ENCODE measurements at places on chromosomes 13 and 19.

- no peak for DNase-seq
Measured at GRCh38 chr13:64688893-64689677, 2541.1 kb downstream of the PCDH9 start.

DNA sequence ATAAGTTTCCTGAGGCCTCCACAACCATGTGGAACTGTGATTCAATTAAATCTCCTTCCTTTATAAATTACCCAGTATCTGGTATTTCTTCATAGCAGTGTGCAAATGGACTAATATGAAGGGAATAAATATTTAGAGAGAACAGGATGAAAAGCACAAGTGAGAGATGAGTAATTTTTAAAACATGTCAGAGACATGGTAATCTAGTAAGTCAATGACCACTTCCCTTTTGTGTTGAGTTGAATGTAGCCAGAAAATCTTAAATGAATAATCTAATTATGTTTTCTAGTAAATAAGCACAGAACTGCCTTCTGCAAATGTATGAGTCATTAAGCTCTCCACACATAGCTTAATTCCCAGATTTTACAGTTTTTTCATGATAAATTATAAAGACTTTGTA, 524.1 kb upstream of the SLITRK5 start:
- DNase-seq = no peak

DNA sequence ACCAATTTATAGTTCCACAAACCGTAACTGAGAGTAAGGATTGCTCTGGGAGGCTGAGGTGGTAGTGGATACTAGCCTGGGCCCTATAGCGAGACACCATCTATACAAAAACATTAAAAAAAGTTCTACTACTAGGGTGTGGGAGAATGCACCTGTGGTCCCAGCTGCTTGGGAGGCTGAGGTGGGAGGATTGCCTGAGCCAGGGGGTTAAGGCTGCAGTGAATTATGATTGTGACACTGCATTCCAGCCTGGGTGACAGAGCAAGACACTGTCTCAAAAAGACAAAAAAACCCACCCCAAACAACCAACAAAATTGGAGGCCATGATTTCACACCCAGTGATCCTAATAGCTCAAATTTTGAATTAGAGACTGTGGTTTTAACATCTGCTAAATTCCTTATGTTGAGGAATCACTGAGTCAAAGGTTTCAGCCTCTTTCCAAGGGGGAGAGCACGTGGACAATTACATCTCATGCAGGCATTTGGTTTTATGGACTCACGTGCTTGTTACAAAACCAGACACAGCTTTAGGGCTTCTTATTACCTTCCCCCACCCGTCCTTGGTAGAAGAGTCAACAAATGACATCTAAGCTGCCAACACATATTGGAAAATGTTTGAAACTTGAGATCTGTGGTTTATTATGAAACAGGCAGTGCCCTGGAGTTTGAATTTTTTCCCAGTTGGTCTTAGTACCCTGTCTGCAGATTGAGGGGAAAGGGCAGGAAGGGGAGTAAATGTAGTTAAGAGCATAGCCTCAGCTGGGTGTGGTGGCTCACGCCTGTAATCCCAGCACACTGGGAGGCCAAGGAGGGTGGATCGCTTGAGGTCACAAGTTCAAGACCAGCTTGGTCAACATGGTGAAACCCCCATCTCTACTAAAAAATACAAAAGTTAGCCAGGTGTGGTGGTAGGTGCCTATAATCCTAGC, 18.5 kb downstream of the CYP2A6 start:
- DNase-seq = no peak

GRCh38 chr19:12921047-12921446, 2.0 kb upstream of the SYCE2 start:
- no peak for DNase-seq

- DNase-seq = no peak
Measured at GRCh38 chr19:45646345-45646698, 7.1 kb upstream of the EML2 start.

- peak; percentile 88 for DNase-seq
Measured at GRCh38 chr19:42132851-42133528, 744 bp upstream of the POU2F2 start.

DNA sequence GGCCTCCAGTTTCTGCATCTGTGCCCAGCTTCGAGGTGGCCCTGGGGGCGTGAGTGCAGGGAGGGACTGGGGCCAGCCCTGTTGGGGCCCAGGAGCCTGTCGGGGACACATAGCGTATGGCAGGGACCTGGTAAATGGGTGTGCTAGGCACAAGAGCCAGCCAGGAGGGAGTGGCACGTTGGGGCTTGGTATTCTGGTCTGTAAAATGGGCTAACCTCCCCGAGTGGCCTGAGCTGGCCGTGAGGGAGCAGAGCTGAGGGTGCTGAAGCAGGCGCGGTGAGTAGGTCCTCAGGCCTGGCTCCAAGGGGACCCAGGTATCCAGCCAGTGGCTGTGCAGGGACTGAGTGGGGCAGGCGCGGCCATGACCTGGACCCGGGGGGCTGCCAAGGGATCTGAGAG, 4.3 kb downstream of the PTOV1 start:
- no peak for DNase-seq

- DNase-seq = no peak
Measured at GRCh38 chr19:48698046-48698445, 2.3 kb downstream of the FUT2 start.

DNA sequence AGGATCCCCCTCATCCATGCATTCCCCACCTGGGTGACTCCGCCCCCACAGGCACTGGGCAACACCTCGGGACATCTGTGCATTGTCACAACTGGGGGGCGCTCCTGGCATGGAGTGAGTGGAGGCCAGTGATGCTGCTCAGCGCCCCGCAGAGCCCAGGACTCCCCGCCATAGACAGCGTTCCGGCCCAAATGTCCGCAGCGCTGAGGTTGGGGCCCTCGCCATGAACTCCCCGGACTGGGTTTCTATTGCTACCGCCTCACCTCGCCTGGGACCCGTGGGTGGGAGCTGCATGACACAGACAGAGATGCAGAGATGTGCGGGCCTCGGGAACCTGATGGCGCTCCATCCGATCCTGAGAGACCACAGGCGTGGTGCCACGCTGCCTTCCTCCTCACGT, 4.6 kb downstream of the FZR1 start:
- DNase-seq = no peak

- peak; percentile 83 for DNase-seq
Measured at GRCh38 chr13:27621366-27622101, at the start of gene POLR1D. Gene POLR1D (plus strand): TSS chr13:27621892. CDS start chr13:27621984, 92 bp downstream.

GRCh38 chr19:12924621-12925310, 5.7 kb upstream of the SYCE2 start:
- no peak for DNase-seq

DNA sequence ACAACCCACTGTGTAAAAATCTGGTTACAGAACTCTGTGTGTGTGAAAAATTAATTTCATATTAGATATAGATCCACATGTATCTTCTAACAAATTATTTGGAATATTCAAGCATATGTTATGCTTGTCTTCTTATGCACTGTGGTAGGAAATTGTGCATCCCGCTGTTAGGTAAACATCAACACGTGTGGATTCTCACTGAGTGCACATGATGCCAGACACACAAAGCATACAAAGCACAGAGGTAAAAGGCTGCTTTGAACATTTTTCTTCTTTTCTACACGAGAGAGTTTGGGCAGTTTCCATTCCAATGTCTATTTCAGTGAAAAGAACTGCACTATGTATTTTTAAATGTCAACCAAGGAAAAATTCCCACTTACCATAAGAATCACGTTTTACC, 354.9 kb downstream of the PCDH9 start:
- DNase-seq = no peak

DNA sequence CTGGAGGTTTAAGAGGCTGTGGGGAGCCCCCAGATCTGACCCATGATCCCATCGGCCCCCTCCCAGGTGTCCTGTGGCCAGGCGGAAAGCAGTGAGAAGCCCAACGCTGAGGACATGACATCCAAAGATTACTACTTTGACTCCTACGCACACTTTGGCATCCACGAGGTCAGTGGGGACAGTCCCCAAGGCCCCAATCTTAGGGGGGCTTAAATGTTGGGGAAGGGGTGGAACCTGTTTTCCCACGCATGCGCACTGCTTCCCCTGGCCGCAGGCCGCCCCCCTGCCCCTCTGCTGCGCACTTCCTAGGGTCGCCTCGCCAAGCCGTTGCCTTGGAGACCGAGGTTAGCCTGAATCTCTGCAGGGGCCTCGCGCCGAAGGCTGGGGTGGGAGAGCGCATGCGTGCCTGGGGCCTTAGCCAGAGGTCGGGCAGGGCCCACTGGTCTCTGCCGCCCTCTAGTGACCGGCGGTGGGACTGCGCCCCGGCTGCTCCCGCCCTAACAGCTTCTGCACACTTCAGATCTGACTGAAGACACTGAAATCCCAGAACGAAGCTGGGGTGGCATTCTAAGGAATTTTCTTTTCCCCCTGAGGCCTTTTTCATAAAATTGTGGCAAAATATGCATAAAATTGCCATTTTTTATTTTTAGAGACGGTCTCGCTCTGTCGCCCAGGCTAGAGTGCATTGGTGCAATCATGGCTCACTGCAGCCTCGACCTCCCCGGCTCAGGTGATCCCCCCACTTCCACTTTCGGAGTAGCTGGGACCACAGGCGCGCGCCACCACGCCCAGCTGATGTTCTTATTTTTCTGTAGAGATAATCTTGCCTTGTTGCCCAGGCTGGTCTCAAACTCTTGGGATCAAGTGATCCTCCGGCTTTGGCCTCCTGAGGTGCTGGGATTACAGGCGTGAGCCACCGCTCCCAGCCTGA, 3.6 kb downstream of the PRMT1 start:
- peak; percentile 96 for DNase-seq

DNA sequence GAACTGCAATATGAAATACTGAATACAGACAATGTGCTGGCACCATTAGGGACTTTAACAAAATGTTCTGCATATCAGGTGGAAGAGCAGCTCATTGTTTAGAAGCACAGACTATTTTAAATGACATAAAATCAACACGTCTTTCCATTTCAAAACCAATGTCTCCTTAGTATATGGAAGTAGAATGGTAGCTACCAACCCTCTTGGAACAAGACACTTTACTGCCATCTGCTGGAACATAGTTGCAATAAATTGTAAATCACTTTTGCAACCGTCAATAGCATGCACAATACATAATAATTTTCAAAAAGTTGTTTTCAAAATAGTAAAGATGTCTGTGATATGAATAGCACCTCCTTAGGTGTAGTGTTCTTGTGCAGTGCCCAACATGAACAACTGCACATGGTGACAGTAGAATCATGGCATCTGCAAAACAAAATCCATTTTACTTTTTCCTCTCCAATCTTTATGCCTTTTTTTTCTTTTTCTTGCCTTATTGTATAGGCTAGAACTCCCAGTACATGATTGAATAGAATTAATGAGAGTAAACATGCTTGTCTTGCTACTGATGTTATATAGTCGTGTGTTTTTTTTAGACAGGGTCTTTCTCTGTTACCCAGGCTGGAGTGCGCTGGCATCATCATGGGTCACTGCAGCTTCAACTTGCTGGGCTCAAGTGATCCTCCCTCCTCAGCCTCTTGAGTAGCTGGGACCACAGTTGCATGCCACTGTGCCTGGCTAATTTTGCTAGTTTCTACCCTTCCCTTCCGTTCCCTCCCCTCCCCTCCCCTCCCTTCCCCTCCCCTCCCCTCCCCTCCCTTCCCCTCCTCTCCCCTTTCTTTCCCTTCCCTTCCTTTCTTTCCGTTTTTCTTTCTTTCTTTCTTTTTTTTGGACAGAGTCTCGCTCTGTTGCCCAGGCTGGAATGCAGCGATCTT, 7.8 kb upstream of the LYPD5 start:
- no peak for DNase-seq

DNA sequence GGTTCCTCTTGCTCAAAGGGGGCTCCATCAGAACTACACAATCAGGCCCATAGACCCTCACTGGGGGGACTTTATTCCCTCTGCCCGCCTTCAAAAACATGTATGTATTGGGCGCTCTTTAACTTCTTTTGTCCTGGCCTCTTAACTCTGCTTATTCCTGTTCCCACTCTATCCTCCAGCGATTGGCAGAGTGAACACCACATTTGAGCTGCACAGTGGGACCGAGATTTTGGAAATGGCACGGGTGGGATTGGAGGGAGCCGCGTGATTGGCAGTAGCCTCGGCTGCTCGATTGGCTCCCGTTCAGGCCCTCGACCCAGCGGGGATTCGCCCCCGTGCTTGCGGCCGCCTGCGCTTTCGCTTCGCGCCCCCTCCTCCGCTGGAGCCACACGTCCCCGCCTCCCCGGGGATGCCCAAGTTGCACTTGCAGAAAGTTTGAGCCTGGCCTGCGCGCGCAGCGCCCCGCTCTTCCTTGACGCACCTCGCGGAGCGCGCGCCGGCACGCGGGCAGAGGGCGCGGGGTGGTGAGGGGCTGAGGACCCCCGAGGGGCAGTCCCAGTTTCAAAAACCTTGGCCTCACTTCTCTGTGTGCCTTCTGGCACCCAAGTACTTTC, at the start of gene ZIC5:
Gene ZIC5 (minus strand): TSS at position 192 of the 614 bp plus-strand sequence. CDS start 164 bp downstream, at position 28.
- no peak for DNase-seq

Data from progenitor cell of endocrine pancreas (in vitro differentiated cells).